ENCODE measurements at places on chromosomes 7 and 10.

DNA sequence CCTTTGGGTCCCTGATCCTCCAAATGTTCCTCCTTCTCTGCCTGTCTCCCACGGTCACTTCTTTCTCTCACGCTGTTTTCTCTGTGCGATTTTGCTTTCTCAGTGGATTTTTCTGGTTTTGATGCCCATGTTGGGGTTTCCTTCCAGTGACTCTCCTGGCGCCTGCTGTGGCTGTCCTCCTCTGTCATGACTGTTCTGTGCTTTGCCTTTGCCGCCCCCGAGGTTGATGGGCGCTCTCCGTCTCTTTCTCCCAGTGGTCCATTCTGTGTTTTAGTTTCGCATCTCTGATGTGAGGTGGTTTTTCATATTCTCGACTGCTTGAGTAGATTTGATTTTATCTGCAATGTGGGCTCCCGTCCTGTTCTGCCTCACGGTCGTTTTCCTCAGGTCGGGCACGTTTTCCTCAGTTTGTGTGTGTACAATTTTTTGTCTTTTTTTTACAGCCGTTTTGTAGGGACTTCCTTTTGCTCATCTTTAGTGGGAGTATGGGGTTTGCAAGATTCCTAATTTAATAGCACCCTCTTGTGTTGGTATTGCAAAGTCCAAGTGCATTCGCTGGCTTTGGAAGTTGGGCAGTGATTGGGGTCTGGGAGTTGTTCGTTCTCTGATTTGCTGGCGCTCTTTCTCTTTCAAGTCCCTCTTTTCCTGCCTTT, 100.0 kb downstream of the INPP5A start:
- no peak for DNase-seq

DNA sequence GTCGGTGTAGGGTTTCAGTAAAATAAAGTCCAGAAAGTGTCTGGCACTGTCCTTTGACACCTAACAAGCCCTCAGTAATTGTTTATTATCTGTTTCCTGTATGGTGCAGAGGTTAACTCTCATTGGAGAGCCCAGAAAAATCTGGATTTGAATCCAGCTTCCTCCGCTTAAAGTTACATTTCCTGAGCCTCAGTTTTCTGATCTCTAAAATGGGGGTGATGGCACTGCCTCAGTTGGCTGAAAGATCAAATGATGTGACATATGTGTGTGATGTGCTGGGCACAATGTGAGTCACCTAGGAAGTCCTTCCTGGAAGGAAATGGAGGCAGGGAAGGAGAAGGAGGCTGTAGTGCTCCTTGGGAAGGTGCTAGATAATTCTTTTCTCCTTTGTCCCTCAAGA, 14.7 kb upstream of the CDH23 start:
- no peak for DNase-seq

- DNase-seq, result no peak
Measured at GRCh38 chr7:111074748-111075146, 16.2 kb upstream of the LRRN3 start.

GRCh38 chr10:80596391-80597257, 58.9 kb downstream of the SH2D4B start:
- DNase-seq, result no peak

GRCh38 chr10:131215776-131216175, 95.7 kb downstream of the TCERG1L start:
- DNase-seq, result no peak

DNA sequence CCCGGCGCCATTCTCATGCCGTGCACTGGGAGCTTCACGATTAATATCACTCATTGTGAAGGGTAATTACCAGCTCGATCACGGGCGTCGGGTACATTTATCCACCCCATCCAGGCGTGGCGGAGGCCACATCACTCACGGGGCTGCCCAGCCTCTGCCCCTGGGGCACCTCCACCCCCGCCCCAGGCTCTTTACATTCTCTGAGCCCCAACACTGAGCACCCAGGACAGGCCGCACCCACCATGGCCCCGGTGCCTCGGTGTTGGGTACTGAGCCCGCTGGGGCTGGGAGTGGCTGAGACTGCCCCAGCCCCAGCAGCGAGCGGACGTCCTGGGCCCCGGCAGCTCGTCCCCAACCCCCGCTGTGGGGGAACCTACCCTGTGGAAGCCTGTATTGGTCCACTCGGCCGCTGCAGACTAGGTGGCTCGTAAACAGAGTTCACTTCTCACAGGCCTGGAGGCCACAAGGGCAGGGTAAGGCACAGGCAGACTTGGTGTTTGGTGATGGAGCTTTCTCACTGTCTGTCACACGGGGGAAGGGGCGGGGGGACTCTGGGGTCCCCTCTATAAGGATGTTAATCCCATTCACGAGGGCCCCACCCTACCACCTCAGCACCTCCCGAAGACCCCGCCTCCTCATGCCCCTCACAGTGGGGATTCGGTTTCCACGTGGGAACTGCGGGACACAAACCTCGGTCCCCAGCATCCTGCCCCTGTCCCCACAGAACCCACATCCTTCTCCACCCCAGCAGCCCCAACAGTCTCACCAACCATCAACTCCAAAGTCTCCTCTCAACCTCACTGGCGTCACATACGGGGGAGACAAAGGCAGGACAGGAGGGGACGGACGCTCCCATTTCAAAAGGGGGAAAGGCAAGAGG, 184.1 kb downstream of the ELFN1 start:
- DNase-seq, result no peak

- DNase-seq, result no peak
Measured at GRCh38 chr7:138834583-138834982, 36.6 kb upstream of the ATP6V0A4 start.

- DNase-seq, result no peak
Measured at GRCh38 chr7:147245274-147245673, 1128.7 kb downstream of the CNTNAP2 start.

GRCh38 chr7:24786941-24787340, 29.7 kb upstream of the GSDME start:
- no peak for DNase-seq

- DNase-seq, result no peak
Measured at GRCh38 chr7:90668992-90669391, 72.9 kb downstream of the CDK14 start.

- DNase-seq, result no peak
Measured at GRCh38 chr7:83857691-83858090, 208.8 kb upstream of the SEMA3E start.

DNA sequence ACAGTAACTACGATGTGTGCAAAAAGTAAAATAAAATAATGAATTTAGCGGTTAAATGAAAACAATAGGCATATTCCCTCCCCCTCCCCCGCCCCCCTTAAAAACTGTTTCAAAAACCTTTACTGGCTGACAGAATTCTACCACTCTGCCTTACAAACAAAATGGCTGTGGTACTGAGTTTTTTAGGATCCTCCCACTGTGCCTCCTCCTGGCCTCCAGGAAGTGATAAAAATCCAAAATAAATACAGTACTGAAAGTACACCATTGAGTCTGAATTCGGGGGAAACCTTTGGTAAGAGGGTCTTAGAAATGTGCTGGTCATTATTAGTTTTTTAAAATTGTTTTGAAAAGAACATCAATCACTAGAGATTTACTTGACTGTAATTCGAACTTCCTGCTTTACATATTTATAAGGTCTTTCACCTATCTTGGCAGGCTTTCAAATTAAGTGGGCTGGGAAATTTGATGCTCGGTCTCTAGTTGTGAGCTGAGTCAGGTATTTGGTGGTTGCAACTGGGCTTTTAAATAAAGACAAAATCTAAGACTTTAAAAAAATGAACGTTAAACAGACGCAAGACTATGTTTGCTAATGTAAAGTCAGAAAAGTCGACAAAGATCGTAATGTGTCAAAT, 32.5 kb upstream of the EPC1 start:
- no peak for DNase-seq

GRCh38 chr10:47346581-47347302, 1.4 kb upstream of the RBP3 start:
- no peak for DNase-seq

GRCh38 chr10:11058965-11059364, 41.3 kb downstream of the CELF2 start:
- DNase-seq, result no peak

DNA sequence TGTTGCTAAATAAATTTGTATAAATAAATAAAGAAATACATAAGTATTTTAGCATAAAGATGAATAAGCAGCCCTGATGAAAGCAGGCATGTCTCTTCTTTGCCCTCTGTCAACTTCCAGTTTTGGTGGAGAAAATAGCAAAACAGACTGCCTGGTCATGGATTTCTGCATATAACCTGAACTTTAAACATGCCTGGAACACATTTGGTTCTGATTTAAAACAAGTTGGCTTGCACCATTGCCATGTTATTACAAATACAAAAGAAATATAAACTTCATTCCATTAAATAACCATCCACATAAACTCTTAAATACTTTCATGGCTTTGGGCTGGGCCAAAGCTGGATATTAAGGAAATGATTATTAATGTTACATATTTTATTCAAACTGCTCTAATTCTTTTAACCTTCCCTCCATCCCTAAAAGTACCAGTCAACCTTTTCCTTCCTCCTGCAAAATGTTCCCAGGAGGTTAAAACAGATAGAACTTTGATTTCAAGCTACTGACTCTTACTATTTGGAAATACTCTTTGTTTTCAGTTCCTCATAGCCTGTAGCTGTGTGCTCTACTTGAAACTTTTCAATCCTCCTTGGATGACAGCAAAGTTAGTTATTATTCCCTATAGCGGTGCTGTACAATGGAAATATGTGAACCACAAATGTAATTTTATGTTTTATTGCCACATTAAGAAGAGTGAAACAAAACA, 96.3 kb downstream of the BICC1 start:
- no peak for DNase-seq
